Right atrium auricular region (tissue), 2 donors: ENCODE measurements at places on chromosomes 7 and 10. TPM values are rescaled to one million over a fixed set of nuclear protein-coding genes. Genes with fewer than 3 reads are reported as not detected.

GRCh38 chr10:99524050-99524666 lies 8.6 kb upstream of the NKX2-3 start:
- no peak for DNase-seq

DNA sequence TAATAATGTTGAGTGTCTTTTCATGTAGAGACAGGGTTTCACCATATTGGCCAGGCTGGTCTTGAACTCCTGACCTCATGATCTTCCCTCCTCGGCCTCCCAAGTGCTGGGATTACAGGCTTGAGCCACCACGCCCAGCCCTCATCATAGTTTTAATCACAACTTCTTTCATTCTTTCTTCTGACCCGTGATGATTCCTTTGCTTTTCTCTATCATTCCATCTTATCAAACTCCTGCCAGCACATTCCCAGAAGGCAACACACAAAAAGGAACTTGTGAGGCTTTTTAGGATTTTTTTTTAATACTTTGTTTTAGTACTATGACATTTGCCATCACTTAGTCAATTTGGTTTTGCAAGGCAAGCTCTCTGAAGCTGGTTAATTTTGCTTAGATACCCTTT lies 77.5 kb upstream of the MEOX2 start:
- no peak for DNase-seq

GRCh38 chr10:122338609-122339441 lies 35.7 kb upstream of the PLEKHA1 start:
- no peak for DNase-seq

GRCh38 chr7:159006610-159007130 lies 138.0 kb downstream of the VIPR2 start:
- DNase-seq, result no peak

GRCh38 chr7:125857606-125858005 lies 928.0 kb upstream of the POT1 start:
- DNase-seq, result no peak

DNA sequence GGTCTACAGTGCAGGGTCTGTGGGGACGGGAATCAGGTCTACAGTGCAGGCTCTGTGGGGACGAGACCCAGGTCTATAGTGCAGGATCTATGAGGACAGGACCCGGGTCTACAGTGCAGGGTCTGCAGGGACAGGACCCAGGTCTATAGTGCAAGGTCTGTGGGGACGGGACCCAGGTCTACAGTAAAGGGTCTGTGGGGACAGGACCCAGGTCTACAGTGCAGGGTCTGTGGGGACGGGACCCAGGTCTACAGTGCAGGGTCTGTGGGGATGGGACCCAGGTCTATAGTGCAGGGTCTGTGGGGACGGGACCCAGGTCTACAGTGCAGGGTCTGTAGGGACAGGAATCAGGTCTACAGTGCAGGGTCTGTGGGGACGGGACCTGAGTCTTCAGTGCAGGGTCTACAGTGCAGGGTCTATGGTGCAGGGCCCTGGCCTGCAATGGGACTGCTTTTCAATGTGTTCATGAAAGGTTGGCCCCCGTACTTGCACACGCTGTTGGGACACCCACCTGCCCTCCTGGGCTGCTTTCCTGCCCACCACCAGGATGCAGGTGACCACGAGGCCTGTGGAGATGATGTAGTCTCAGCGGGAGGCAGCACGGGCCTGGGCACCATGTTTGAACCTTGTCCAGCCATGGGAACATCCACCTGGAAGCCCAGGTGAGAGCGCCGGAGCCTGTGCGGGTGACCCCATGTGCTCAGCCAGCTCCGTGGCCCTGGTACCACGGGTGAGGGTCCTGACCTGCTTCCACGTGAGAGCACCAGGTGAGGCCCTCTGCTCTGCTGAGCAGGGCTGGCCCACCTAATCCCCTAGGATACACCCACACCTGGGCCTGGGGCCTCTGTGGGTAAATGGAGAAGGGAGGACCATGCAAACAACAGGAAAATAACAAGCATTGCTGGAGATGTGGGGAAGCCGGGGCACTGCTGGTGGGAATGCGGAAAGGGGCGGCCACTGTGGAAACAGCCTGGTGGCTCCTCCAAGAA lies 91.4 kb upstream of the DIP2C start:
- no peak for DNase-seq

GRCh38 chr7:85106719-85107118 lies 80.1 kb downstream of the SEMA3D start:
- no peak for DNase-seq

DNA sequence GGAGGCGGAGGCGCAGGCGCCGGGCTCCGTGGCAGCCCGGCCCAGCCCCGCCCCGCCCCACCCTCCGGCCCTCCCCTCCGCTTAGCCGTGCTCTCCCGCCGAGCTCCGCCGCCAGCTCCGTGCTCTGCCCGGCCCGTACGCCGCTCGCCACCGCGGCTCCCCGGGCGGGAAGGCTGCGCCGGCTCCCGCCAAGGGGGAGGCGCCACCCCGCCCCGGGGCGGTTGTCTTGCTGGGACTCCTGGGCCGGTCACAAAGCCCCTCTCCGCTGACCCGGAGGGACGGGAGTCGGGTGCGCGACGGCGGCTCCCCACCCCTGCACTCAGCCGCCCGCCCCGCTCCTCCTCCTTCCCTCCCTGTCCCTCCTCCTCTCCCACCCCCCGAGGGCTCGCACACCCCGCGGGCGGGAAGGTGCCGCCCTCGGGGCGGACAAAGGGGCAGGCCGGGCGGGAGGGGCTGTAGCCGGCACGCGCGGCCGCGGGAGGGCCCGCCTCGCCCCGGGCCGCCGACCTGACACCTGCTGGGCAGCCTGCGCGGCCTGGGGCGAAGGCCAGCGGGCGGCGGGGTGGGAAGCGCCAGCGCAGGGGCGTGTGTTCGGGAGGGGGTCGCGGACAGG lies 11.5 kb upstream of the SP8 start:
- DNase-seq, result no peak

GRCh38 chr10:8721650-8722049 lies 667.2 kb downstream of the GATA3 start:
- DNase-seq, result no peak

DNA sequence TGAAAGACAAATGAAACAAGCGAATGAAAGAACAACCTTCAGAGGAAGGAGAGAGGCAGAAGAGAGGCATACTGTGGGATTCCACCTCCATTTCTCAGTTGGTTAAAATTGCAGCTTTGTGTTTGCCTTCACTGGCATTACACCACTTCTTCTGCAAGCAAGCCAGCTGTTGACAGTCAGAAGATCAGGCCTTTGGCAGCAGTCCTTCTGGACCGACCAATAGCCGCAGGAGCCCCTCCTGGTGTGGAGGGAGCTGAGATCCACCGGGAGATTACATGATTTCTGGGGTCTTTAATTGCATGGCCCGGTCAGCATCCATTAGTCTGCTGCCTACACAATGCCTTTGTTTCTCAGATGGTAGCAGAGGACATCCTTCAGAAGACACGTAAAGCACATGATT lies 206.7 kb downstream of the ADAM12 start:
- DNase-seq, result no peak

DNA sequence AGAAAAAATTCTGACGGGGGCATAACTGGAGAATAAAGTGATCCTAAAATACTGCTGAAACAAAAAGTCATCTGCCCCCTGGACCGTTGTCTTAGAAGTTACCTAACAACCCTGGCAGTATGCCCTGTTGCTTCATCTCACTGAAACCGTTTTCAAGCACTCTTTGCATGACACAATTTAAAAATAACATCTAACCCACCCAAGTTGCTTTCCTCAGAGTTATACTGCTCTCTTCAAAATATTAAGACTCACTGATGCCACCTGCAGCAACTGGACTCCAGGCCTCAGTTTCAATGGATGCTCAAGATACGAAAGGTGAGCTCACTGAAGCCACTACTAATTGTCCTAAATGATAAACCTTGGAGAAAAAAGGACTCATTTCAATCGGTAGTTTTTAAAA lies 57.4 kb downstream of the CDK6 start:
- peak; percentile 69 for DNase-seq

GRCh38 chr7:29194594-29195427 lies at the start of gene CHN2:
TSS of gene CHN2 (plus strand) at chr7:29194775.
- DNase-seq, result peak; percentile 66

DNA sequence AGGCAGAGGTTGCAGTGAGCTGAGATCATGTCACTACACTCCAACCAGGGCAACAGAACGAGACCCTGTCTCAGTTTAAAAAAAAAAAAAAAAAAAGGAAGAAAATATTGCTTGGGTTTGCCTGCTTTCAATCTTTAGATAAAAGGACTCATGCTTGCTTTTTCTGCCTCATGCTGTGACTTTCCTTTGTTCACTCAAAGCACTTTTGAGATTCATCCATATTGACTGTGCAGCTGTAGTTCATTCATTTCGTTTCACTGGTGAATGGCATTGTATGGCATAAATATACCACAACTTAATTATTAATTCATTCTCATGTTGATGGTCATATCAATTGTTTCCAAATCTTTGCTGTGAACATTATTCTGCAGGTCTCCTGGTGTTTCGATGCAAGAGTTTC lies 97.6 kb upstream of the NFE2L3 start:
- no peak for DNase-seq

TACC2 gene
- total RNA-seq, result 286 TPM

SUN3 gene
- total RNA-seq, result not detected

CPA2 gene
- not detected for total RNA-seq

AVL9 gene
- 14.3 TPM for total RNA-seq
